ENCODE measurements at places on chromosomes 12 and 14.

- no peak for DNase-seq
These were observed 36.3 kb downstream of the PLEKHG7 start for GRCh38 chr12:92739113-92739512.

GRCh38 chr14:68144051-68144681, 324.6 kb downstream of the RAD51B start:
- DNase-seq, result no peak

DNA sequence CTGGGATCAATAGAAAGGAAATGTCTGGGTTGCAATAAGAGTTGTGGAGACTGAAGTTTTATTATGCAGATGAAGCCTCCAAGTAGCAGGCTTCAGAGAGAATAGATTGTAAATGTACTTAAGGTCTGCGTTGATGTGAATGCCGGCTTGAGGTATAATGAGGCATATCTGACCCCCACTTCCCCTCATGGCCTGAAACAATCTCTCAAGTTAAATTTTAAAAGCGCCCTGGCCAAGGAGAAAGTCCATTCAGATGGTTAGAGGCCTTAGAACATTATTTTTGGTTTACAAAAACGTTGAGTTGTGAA, 28.3 kb upstream of the HIGD1C start:
- no peak for DNase-seq

DNA sequence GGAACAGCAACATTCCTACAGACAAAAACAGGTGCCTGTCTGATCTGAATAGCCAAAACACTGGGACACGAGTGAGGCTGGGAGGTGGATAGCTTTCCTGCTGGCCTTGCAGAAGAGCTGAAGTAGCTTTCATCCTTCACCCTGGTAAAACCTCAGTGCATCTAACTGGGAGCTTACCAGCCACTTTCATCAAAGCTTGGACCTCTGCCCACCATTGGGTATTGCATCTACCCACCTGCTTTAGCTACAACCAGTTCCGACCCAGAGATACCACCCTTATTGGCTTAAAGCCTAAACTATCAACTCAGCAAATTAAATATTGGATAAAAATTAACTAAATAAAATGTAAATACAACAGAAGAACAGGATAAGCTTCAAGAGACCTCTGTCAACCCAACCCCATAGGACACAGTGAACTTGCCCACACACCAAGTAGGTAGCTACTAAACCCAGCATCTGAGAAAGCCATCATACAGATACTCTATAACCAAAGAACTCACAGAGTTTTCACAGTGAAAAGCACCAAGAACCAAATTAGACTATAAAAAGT, 866.3 kb downstream of the FSCB start:
- no peak for DNase-seq
